Activated CD8-positive, alpha-beta memory T cell treated with anti-CD3 and anti-CD28 coated beads for 48 hours (primary cell): ENCODE measurements at places on chromosomes 2 and 18.

DNA sequence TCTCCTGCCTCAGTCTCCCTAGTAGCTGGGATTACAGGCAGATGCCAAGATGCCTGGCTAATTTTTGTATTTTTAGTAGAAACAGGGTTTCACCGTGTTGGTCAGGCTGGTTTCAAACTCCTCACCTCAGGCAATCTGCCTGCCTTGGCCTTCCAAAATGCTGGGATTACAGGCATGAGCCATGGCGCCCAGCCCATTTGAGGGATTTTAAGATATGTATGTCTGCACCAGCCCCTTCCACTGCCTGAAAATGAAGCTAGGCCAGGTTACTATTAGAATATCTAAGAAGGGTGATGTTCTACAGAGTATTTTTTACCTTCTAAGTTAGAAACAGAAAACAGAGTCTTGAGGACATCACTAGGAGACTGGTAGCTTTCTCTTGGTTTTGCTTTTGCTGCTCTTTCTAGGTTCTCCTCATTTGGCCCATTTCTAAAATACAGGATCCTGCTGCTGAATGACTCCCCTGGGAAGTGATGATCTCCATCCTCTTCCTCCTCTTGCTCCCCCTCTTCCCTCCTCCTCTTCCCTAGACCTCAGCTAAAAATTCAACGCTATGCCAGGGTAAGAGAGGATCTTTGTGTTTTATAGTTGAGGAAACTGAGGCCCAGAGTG lies 118.5 kb downstream of the MYCN start:
- DNase-seq: no peak

GRCh38 chr2:144083211-144083610 lies 436.7 kb downstream of the ZEB2 start:
- no peak for DNase-seq

DNA sequence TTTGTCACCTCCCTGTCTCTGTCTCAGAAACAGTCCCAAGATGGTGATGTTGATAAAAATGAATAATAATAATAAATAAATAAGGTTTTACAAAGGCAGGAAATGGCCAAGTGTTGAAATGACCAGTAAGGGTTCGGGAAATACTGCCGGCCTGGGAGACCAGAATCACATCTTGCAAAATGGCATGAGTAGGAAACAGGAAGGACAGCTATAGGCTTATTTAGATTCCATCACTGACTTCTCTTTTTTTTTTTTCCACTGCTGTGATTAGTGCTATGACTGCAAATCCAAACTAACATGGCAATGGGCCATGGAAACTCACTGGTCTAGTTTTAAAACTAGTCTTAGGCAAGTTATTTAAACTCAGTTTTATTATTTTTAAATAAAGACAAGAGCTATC lies 60.6 kb downstream of the SCN1A start:
- DNase-seq: no peak

GRCh38 chr2:45496869-45497268 lies 114.2 kb downstream of the SRBD1 start:
- DNase-seq: no peak

DNA sequence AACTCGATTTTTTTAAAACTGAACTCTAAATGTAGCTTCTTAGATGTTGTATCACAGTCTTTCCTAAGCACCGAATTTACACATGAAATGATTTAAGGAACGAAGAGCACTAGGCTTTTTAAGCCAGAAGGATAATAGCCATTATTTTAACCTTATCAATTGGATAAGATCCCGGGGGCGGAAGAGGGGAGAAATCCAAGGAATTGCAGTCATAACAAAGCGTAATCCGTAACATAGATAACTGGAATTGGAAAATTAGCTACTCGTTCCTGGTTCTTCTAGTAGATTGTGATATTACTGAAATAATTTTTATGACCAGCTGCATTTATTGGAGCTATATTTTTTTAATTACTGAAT lies 988 bp upstream of the KANSL1L start:
- DNase-seq: no peak

GRCh38 chr2:160635488-160635887 lies 141.9 kb upstream of the RBMS1 start:
- no peak for DNase-seq

DNA sequence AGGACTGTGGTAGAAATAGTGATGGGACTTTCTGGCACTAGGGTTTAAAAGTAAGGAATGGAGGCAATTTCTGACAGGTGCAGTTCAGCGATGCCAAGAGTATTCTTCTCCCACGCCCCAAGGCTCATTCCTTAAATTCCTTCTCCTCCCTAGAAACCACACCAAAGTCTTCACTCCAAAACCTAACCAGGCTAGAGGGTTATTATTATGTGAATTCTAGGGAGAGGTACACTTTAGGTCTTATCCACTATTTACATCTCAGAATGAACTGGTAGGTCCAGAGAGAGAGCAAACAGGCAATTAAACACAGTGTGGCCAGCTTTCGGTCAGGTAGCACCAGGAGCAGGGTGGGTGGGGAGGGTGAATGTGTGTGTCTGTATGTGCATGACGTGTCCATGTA lies 11.4 kb downstream of the IL1F10 start:
- DNase-seq: no peak

- no peak for DNase-seq
These were observed 150.7 kb downstream of the THADA start for GRCh38 chr2:43444989-43445645.

DNA sequence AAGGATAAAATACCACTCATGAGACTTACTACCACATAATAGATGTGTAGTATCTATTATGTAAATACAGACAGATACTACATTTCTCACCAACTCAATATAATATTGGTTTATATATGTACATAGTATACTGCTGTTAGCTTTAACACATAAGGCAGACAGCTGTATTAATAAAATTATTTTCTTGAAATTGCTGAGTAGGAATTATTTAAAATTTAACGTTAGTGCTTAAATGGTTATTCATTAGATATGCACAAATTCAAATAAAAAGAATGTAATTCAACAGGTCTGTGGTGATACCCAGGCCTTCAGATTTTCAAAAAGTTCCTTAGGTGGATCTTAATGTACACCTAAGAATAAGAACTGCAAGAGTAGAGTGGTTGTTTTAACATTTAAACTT lies 59.0 kb downstream of the PRPF40A start:
- DNase-seq: no peak

DNA sequence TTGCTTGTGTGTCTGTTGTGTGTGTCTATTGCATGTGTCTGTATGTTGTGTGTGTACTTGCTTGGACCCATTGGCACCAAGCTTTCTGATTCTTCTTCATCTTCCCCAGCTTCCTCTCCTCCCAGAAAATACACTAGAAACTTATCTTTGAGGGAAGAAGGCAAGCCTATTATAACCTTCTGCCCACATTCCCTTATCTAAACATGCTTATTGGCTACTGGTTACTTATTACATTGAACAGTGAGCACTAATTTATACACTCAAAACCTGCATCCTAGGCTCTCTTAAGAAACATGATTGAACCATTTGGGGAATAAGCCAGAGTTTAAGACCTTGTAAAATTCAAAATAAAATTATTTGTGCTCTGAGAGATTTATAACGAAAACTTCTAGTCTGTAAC lies 26.5 kb downstream of the SLC9A4 start:
- no peak for DNase-seq

- no peak for DNase-seq
These were observed 173.4 kb downstream of the TNS1 start for GRCh38 chr2:217829420-217829819.

- no peak for DNase-seq
These were observed 229.5 kb downstream of the ATAD2B start for GRCh38 chr2:23697256-23698075.

GRCh38 chr2:14632133-14632936 lies at the start of gene LRATD1:
LRATD1 (plus strand) TSS chr2:14632717; CDS start chr2:14633980, 1,263 bp downstream.
- no peak for DNase-seq

DNA sequence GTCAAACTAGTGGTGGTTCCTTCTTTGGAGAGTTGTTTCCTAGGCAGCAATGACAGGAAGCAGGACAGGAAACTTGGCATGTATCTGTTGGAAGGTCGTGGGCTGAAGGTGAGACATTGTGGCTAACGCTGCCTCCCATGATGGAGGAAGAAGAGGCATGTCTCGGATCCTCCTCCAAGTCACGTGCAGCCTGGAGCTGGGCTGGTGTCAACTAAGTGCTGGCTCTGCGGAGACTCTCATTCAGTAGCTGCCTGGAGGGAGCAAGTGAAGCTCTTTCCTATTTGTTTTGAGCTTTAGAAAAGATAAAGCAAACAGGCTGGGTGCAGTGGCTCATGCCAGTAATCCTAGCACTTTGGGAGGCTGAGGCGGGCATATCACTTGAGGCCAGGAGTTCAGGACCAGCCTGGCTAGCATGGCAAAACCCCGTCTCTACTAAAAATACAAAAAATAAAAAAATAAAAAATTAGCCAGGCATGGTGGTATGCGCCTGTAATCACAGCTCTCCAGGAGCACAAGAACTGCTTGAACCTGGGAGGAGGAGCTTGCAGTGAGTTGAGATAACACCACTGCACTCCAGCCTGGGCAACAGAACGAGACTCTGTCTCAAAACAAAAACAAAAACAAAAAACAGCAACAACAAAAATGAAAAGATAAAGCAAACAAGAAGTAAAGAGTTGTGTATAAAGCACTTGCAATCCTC lies 28.2 kb upstream of the INO80C start:
- no peak for DNase-seq

- DNase-seq: no peak
These were observed 160.0 kb upstream of the ZEB2 start for GRCh38 chr2:144679942-144680341.

GRCh38 chr2:68653034-68653433 lies 9.7 kb downstream of the PROKR1 start:
- DNase-seq: no peak

DNA sequence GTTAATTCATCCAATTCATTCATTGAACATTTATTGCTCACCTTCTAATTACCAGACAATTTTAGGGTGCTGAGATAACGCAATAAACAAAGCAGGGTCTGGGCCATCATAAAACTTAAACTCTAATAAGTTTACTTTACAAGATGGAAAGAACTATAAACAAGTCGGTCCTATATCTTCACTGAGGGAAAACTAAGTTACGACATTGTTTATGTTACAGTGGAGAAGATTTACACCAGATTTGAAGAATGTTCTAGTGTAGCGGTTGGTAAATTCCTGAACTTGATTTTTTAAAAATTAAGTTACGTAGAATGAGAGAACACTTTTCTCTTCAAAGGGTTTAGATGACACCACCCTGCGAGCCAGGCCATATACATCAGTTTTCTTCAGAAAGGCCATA lies 20.7 kb upstream of the FRZB start:
- no peak for DNase-seq

GRCh38 chr18:10839421-10839820 lies 309.9 kb downstream of the PIEZO2 start:
- no peak for DNase-seq

GRCh38 chr2:25917832-25918231 lies 39.5 kb upstream of the ASXL2 start:
- no peak for DNase-seq

GRCh38 chr2:154402213-154402612 lies 296.3 kb upstream of the KCNJ3 start:
- no peak for DNase-seq

DNA sequence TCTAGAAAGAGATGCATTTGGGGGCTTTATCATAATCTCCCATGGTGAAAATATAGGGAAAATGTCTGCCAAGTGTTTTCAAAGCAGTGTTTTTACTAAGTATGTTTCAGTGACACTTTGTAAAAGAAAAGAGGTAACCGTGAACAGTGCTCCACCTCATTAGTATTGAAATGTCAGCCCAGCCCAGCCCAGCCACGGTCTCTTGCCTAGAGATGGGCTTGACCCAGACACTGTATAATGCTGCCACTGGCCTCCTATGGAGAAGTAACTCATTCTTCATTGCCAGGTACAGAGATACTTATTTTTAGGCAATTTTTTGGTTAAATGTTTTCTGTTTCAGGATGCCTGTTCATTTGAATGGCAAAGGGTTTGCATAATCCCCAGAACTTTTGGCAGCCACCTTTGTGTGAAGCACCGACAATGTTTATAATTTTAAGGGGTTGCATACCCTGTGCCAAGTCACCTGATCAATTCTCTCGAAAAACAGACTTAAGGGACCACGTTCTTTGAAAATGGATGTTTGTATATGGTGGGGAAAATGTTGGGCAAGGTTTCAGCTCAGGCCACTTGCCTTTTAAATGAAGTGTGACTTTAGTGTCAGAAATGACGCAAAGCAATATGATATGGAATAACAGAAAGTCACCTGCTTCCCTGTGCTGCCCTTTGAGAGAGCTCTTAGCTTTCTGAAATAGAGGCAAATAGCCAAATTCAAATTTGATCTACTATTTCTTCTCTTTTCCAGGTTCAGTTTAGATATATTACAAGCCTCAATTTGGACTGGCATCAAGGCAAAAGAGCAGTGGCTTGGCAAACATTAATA lies 314.5 kb upstream of the RGPD4 start:
- DNase-seq: no peak
